ENCODE measurements at places on chromosomes 7 and 10.

DNA sequence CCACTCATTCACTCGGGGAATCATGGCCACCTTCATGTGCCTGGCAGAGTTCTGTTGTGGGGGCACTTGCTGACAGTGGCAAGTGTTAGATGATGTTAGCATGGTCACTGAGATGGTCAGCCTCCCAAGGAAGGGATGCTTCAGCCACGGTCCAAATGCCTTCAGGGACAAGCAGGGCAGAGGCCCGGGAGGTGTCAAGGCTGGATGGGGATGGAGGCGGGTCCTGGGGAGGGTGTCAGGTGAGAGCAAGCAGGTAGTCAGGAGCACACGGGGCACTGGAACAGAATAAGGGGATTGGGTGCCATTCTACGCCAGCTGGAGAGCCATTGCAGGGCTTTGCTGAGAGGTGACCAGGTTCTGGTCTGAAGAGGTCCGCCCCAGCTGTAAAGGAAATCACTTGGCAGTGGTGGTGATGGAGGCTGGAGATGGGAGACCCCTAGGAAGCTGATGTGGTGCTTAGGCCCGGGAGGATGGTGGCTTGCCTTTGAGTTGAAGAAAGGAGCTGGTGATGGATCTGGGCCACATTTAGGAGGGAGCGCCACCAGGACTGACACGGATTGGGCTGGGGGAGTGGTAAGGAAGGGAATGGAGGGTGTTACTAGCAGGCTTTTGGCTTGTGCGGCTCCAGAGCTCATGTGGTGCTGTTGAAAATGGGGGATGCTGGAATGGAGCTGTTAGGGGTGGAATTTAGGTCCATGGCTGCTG is 24.1 kb downstream of the AGAP3 start:
- DNase-seq, result no peak

- DNase-seq, result no peak
These were observed 23.5 kb upstream of the CARD11 start for GRCh38 chr7:3067193-3067592.

- no peak for DNase-seq
These were observed 1.0 kb downstream of the SORCS3 start for GRCh38 chr10:104641937-104642657.

DNA sequence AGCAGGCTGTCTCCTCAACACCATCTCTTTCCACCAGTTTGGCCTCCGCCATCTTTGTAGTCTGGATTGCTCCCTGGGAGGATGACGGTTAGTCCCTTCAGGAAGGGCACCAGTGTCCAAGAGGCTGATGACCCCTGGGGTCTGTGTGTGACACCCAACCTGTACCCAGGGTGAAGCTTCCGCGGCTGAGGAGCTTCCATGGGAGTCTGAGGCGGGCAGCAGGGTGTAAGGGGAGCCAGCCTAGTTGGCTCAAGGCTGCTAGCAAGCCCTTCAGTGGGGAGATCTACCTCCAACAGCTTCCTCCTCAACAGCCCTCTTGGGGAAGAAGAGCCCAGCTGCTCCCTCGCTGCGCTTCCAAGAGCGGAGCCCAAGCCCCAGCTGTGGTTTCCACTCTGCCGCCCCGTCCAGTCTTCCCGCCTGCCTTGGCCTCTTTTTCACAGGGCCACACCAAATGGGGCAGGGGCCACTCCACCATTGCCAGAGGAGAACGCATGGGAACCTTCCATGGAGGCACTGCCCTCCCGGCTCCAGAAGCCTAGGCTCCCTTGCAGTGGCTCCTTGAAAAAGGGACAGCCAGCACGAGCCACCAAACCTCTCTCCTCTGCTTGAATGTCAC is 57.4 kb downstream of the TMEM209 start:
- no peak for DNase-seq

- DNase-seq, result peak; percentile 82
These were observed 164.6 kb upstream of the PPP1R3A start for GRCh38 chr7:114083166-114084001.

DNA sequence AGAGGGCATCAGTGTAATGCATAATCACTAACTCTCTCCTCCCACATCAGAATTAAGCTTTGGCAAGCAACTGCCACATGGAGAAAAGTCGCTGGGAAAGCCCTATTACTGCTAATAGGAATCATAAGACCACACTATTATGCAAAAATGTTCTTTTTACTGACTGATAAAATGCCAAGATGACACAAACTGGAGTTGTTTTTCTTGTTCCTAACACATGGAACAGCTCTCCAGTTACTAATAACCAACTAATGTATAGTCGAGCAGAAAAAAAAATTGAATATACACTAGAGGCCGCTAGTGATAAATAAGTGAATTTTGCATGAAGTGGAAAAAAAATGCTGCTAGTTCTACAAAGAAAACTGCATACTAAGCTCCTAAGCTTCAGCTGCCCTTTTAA is 165.6 kb downstream of the TPK1 start:
- no peak for DNase-seq

GRCh38 chr7:139782932-139783331 is 5.1 kb upstream of the HIPK2 start:
- DNase-seq, result no peak

DNA sequence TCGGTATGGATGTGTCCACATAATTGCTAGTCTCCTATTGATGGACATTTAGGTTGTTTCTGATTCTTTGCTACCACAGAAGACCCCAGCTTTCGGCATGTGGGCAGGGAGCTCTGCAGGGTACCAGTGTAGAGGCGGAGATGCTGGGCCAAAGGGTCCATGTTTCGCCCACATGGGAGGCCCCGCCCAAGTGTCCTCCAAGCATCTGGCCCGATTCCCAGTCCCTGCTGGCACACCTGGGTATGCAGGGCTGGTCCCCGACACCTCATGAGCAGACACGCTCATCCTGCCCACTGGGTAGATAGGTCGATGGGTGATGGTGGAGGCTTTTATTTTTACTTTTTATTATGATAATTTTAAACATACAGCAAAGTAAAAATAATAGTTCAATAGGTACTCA is 19.4 kb upstream of the TBRG4 start:
- DNase-seq, result no peak

Data from ecto neural progenitor cell (in vitro differentiated cells).